ENCODE measurements at places on chromosomes 6 and 20.

GRCh38 chr6:161108916-161109315, 117.3 kb downstream of the MAP3K4 start:
- DNase-seq: no peak

DNA sequence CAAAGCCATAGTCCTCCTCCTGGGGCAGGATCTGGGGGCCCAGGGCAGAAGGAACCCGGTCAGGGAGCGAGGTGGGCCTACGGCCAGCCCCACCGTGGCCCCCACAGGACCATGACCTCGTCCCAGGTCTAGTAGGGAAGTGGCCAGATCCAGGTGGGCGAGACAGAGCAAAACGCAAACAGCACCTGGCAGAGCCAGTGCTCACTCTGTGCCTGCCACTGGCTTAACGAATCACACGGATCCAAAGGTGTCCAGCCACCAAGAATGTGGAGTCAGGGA, 169.7 kb downstream of the PREX1 start:
- DNase-seq: no peak

DNA sequence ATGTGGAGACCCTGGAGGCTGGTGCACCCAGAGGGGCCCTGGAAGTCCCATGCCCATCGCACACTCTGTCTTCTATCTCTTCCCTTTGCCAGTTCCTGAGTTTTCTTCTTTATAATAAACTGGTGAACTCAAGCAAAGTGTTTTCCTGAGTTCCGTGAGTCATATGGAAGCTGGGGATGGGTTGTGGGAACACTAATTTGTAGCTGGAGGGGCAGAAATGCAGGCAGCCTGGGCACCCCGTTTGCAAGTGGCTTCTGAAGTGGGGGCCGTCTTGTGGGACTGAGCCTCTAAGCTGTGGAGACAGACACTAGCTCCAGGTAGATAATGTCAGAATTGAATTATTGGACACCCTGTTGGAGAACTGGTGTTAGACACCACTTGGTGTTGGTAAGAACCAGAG, 3.2 kb upstream of the PPP1R3G start:
- DNase-seq: no peak

DNA sequence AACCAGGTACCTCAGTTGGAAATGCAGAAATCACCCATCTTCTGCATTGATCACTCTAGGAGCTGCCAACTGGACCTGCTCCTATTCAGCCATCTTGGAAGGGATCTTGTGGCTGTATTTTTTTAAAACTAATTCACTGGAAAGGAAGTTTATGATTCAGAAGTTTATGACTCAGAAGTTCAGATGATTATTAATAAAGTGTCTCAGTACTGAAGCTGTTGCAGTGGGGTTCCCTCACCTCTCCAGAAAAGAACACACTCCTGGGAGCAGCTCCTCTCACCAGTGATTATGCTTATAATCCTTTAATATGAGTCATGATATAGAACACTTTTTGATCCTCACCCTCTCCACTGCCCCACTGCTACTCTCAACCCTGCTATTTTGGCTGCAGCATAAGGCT, 291.2 kb upstream of the HS3ST5 start:
- DNase-seq: no peak

GRCh38 chr20:45230631-45231030, 9.5 kb downstream of the SEMG2 start:
- no peak for DNase-seq

- DNase-seq: no peak
Measured at GRCh38 chr20:47257771-47258170, 98.7 kb downstream of the ZMYND8 start.

- no peak for DNase-seq
Measured at GRCh38 chr20:51935003-51935358, 132.7 kb upstream of the SALL4 start.

- no peak for DNase-seq
Measured at GRCh38 chr6:158371261-158371660, 59.0 kb downstream of the TULP4 start.
